ENCODE measurements at places on chromosomes 7 and 10.

DNA sequence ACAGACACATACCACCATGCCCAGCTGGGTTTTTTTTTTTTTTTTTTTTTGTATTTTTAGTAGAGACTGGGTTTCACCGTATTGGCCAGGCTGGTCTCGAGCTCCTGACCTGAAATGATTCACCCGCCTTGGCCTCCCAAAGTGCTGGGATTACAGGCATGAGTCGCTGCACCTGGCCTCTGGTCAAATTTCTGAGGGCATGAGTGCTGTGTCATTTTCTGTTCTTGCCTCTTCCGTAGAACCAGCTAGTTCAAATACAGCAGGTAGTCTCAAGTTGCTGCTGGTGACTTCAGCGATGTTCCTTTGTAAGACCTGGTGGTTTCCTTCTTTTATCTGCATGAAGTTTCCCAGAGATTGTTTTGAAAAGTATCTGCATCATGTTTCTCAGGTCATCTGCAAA lies 134.8 kb upstream of the SHH start:
- no peak for DNase-seq

GRCh38 chr7:116363637-116364432 lies 135.7 kb upstream of the CAV2 start:
- no peak for DNase-seq

GRCh38 chr7:31335161-31335856 lies 5.2 kb downstream of the NEUROD6 start:
- no peak for DNase-seq

- DNase-seq, result no peak
These were observed 14.2 kb downstream of the INPP5A start for GRCh38 chr10:132551808-132552130.

DNA sequence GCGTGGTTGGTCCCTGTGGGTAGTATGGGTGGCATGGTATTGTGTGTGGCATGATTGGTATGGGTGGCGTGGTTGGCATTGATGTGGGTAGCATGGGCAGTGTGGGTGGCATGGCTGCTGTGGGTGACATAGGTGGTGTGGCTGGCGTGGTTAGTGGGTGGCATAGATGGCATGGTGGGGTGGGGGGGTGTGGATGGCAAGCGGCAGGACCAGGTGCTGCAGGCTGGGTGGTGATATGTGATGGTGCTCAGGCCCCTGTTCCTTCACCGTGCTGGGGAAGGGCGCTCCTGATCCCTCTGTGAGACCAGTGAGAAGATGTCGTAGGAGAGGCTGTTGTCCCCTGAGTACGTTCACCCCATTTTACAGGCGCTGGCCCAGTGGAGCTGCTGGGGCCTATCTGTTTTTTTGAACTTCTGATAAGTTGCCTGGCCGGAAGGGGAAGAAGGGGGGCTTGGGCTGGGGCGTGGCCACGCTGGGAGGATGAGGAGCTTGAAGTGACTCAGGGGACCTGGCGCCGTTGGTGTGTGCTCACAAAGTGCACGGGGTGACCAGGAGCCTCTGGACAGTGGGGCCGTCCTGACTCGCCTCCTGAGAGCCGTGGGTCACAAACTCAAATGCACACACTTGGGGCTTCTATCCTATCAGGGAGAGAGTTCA lies 17.5 kb downstream of the INPP5A start:
- DNase-seq, result no peak

DNA sequence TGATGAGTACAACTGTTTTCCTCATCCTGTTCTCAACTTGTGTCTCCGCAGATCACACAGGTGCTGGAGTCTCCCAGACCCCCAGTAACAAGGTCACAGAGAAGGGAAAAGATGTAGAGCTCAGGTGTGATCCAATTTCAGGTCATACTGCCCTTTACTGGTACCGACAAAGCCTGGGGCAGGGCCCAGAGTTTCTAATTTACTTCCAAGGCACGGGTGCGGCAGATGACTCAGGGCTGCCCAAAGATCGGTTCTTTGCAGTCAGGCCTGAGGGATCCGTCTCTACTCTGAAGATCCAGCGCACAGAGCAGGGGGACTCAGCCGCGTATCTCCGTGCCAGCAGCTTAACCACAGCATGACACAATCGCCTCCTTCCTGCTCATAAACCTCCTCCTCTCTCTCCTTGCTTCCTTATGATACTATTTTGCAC lies 126.7 kb upstream of the PRSS58 start:
- no peak for DNase-seq

DNA sequence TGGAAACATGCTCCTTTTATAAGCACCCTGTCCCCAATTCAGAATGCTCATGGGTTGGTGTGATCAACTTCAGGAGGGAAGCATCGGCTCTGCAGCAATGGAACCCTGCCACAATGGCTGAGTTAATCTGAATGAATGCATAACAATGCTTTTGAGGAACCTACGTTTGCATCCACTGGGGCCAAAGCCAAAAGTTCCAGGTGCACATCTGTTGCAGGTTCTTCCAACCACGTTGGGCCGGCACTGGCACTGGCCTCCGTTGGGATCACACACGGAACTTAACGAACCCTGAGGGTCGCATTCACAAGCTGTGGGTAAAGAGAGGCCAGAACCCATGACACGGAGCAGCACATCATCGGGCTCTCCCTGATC lies 43.4 kb downstream of the LAMB1 start:
- DNase-seq, result no peak

DNA sequence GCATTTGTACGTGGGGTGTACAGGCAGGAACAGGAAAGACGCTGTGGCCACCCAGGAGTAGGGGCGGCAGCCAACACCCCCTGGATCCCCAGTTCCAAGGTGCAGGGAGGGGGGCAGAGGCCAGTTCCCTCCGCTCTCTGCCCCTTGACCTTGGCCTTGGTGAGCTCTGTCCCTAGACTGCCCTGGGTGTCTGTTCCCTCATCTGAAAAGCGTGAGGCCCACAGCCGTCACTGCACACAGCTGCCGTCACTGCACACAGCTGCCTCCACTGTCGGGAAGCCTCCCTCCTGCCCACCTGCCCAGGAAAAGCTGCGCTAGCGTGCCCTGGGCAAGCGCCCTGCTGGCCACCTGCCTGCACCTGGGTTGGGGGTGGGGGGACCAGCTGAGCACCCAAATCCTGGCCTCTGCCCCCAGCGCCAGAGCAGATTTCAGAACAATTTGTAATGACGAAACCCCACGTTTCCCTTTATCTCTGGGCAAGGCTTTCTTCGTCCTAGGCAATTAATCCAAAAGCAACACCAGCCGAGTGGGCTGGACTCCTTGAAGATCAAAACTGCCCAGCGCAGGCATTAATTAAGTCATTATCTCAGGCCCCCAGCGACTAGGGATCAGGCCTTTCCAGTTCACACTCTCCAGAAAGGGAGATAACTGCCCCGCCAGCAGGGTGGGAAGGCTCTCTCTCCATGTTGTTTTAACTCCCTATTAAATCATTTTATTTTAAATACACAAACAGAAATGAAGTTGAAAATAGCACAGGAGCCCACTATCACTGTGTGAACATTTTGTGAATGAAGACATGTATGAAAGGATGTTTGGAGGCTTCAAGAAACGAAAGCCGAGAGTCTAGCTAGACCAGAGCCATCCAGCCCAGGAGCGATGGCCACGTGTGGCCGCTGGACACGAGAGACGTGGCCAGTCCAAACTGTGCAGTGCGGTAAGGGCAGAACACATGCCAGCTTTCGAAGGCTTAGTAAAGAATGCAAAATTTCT lies 4.0 kb upstream of the PDGFA start:
- no peak for DNase-seq

DNA sequence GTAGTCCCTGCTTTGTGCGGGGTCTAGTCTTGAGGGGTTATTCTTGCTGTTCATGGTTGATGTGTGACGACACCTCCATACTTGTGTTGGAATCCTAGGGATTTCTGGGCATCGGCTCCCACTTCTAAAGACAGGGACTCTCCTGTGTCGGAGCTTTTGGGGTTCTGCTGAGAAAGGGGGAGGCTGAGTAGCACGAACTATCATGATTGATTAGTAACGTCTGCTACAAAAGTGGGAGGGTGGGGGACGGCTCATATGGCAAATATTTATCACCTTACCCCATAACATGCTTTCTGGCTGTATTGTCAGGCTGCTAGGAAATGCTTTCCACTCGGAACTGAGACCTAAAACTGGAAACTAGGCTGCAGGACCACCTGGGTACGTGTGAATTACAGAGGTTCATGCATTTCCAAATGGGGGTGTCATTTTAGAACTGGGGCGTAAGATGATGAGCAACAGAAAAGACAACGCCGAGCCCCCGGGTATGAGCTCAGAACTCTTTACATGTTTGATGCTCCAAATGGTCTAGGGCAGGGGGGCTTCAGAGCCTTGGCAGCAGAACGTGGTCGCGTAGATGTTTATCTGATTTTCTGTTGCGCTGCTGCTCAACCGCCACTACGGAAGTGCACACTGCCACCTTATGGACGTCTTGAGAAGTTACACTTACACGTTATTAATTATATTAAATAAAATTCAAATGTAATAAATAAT lies 15.1 kb upstream of the NME8 start:
- no peak for DNase-seq

GRCh38 chr7:51590746-51591145 lies 274.1 kb upstream of the COBL start:
- DNase-seq, result no peak

DNA sequence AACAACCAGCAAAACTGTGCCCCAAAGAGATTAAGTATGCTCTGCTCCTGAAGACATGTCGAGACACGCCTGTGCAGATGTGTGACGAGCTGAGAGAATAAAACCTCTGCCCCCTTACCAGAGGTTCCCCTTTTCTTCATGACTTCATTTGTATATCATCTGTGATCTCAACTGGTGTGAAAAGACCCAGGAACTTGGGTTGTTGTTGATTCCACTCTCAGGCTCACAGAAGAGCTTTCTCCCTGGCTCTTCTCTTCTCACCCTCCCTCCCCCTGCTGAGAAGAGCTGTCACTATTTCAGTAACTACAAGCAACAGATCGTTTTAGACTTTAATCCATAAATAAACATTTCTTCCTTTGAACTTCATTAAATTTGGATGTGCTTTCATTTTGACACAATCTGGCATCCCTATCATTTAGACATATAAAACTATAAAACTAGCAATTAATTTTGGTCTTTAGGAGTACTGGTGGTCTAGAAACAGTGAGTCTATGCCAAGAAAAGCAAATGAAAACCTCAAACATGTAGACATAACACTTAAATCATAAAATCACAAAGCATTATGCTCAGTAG lies 179.3 kb upstream of the FZD8 start:
- DNase-seq, result no peak

- no peak for DNase-seq
These were observed 83.9 kb downstream of the HECW1 start for GRCh38 chr7:43196379-43196778.

- DNase-seq, result no peak
These were observed 88.4 kb downstream of the CHCHD3 start for GRCh38 chr7:132993377-132994013.

DNA sequence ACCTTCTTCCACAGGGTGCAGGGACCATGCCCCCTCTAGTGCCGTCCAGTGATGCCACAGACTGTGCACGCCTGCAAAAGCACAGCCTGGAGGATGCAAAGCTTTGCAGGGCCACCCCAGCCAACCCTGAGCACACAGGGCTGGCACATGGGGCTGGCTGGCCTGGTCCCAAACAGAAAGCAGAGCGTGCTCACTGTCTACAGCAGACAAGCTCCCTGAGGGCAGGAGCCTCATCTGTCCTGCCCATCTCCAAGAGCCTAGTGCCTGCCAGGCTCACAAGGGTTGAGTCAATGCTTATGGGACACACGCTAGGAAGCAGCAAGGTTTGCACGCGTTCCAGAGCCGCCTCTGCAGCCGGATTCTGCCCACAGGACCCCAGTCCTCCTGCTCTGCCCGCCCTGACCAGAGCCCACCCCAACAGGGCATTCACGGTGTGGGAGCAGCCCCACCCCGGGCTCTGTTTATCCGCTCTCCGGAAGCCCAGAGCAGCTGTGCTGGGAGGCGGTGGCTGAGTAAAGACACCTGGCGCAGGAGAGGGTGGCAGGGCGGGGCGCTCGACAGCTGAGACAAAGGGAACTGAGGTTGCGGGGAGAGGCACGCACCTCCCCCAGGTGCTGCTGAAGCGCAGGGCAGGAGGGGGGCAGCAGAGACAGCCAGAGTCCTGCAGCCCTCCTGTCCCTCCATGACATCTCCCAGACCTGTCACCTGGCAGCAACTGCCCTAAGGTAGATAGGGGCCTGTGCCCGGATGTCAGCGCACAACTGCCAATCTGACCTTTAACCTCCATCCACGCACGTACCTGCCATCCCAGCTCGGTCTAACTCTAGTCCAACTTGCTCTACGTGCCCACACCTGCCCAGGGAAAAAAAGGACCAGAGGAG lies 4.3 kb downstream of the KCNH2 start:
- DNase-seq, result no peak

GRCh38 chr7:64892116-64892515 lies 11.0 kb upstream of the ZNF273 start:
- no peak for DNase-seq

DNA sequence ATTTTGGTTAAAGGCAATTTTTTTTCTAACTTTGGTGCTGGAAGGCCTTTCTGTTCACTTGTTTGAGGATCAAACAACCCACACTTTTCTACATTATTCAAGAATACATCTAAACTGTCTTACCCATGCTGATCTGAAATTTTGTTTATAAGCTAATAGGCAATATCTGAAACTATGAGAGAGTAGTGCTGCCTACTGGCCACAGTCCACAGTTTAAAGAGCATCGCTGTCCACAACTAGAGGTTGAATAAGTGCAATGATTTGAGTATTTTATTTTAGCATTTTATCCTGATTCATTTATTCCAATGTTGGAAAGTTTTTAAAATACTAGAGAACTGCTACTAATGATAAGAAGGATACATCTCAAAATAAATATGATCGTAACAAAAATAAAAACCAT lies 306.9 kb downstream of the ELMO1 start:
- no peak for DNase-seq

DNA sequence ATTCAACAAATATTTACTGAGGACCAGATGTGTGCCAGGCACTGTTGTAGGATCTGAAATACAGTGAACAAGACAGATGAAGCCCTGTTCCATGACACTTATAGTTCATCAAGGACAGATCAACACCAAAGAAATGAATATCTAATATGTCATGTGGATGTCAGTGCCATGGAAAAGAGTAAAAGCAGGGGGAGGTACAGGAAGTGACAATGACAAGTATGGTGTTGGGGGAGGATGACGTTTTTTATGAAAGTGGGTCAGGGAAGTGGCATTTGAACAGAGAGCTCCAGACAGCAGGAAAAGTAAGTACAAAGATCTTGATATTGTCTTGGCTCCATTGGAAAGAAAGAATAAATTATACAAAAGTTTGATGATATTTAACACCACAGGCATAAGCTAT lies 7.0 kb upstream of the SFMBT2 start:
- no peak for DNase-seq

GRCh38 chr7:16129431-16130110 lies 291.8 kb downstream of the CRPPA start:
- no peak for DNase-seq

DNA sequence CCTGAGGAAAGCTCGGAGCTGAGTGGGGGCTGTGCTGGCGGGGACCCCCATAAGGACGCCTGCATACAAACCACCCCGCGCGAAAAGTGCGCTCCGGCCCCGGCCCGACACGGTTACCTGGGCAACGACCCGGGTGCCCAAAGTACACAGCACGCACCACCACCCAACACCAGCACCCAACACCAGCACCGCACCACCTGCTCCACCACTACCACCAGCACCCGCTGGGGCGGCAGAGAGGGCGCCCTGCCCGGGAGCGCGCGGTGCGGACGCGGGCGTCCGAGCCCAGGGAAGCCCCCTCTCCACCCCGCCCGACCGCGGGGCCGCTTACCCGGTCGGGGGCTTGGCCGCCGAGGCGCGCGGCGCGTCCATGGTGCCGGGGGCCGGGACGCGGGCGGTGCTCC lies 345 bp downstream of the COBL start:
- DNase-seq, result no peak

GRCh38 chr7:33354201-33354600 lies 224.8 kb downstream of the BBS9 start:
- DNase-seq, result no peak

- DNase-seq, result no peak
These were observed 686 bp downstream of the ABI1 start for GRCh38 chr10:26860102-26860442.

Measured in cortex of kidney (tissue), 1 donor.